Endothelial cell (in vitro differentiated cells): ENCODE measurements at places on chromosomes 7 and 10.

DNA sequence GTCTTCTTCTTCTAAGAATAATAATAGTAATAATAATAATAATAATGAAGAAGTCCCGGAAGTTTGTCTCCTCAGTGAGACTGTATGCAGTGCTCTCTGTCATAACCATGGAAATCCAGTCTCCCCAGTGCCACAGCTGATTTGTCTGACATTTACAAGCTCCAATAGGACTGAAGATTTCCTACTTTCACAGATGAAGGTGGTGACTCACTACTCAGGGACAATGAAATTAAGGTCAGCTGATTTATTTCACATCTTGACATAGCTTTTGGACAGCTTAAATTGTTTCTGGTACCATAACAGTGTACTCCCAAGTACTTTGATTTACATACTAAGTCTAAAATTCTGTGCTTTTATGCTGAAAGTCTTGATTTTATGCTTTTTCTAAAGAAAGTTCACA is 6.9 kb downstream of the CELF2 start:
- no peak for DNase-seq

DNA sequence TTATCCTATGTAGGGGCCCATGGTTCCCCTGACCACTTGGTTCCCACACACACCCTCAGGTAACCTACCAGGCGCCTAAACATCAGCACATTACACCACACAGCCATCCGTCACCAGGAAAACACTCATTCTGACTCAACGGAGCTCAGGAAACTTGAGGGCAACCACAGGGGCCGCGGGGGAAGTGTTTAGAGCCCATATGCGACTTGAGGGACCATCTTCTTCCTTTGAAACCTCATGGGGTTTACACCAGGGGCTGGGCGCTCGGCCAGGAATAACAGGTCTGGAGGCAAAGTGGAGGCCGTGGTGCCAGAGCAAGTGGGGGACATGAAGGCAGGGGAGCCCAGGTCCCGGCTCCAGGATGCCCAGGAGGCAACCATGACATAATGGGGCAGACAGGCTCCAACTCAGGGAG is 1.5 kb downstream of the STX1A start:
- DNase-seq, result no peak

DNA sequence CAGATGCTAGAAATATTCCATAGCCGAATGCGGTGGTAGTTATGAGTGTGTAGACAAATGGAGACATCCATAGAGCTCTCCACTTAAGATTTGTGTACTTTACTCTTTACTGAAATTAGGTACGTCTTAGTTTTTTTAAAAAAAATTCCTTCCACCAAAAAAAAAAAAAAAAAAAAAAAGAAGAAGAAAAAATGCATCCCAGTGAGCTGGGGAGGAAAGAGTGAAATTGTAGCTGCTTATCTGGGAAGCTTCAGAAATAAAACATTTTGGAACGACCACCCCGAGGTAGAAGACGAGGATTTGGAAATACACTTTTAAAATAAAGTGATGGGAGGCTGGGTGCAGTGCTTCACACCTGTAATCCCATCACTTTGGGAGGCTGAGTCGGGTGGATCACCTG is 53.8 kb downstream of the RGS10 start:
- DNase-seq, result no peak

- no peak for DNase-seq
Measured at GRCh38 chr10:124798364-124798763, 3.3 kb upstream of the ABRAXAS2 start.

GRCh38 chr7:144805627-144806239 is 30.1 kb downstream of the TPK1 start:
- no peak for DNase-seq

DNA sequence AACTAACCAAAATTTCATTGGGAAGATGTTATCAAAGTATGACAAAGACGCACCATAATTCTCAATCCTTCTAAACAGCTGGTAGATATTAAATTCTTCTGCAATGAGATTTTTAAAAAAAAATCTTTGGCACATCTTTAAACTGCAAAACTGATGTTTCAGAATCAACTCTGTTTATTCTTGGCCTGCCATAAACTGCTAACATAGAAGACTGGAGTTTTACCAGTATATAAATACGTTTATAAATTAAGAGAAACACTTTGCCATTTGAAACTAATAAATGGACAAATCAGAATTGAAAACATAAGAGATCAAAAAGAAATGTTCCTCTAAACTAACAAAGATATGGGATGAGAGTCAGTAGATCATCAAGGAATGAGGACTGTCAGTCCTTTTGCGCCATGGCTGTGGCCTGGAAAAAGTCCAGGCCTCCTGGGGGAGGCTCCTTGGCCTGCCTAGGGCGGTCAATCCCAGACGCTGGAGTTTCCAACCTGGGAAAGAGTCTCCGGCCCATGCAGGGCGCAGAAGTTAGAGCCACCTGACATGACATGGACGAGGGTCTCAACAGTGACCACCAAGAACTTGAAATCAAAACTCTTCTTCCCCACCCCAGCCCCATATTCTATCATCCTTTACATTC is 34.2 kb upstream of the NEBL start:
- no peak for DNase-seq

DNA sequence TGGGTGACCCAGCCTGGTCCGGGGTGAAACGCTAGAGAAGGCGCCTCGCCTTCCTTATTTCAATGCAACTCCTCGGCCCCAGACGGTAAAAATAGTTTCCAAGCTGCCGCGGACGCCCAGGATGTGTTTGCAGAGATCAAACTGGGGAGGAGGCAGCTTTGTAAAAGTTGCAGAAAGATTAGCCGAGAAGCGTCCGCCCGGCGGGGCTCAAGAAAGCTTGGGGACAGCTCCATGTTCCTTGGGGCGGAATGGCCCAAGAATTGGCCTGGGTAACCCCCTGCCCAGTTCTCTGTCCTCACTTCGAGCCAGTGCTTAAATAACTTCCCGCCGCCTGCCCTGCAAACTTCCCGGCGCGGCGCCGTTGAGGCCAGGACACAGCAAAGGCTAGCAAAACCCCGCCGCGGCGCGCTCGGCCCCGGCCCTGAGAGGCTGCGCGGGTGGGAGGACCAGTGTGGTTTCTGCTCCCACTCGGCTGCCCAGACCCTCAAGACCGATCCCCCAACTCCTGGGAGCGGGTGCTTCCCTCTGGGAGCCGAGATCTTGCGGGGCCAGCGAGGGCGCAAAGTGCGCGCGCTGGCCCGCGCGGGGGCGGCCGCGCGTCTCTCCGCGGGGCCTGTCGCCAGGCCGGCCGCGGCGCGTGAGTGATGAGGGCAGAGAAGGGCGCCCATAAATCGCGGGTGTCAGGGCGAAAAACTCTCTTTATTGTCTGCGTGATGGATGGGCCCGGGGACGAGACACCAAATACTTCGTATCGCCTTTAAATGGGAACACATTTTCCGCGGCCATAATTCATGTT is 6.3 kb upstream of the ZNF503 start:
- peak; percentile 65 for DNase-seq

GRCh38 chr10:49161411-49161997 is 26.7 kb downstream of the TMEM273 start:
- no peak for DNase-seq

GRCh38 chr7:151793531-151793951 is 83.4 kb downstream of the PRKAG2 start:
- no peak for DNase-seq

- no peak for DNase-seq
Measured at GRCh38 chr7:2459674-2460073, 16.5 kb downstream of the GRIFIN start.
